ENCODE measurements at places on chromosomes 1 and 21.

DNA sequence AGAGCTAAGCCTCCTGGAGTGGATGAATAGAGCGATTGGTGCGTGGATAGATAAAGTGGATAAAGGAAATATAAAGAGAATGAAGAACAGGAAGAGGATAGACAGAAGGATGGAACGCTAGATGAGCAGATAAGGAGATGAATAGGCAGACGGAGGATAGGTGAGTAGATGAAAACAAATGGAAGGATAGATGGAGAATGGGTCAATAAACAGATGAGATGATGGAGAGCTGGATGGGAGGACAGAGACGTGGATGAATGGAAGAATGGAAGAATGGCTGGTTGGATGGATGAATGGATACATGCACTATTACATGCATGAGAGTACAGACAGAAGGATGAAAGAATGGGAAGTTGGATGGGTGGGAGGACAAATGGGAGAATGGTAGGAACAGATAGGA, 35.2 kb upstream of the EDN2 start:
- no peak for DNase-seq

DNA sequence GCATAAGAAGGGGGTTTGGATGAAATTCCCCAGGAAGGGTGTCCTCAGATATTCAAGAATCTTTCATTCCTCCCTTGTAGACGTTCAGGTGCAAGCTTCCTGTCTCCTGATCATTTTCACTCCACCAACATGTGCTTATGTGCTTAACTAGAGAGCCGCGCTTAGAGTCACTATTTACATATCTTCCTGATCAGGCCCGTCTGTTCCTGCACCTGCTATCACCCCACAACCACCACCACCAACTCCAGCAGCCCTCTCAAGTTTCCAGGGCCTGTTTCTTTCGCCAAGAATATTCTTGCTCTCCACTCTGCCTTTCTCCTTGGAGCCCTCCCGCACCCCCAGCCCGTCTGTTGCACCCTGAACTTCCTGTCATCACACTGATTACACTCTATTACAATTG, 113.4 kb downstream of the SPSB1 start:
- no peak for DNase-seq

- no peak for DNase-seq
Measured at GRCh38 chr1:200923601-200924000, 28.9 kb downstream of the INAVA start.

DNA sequence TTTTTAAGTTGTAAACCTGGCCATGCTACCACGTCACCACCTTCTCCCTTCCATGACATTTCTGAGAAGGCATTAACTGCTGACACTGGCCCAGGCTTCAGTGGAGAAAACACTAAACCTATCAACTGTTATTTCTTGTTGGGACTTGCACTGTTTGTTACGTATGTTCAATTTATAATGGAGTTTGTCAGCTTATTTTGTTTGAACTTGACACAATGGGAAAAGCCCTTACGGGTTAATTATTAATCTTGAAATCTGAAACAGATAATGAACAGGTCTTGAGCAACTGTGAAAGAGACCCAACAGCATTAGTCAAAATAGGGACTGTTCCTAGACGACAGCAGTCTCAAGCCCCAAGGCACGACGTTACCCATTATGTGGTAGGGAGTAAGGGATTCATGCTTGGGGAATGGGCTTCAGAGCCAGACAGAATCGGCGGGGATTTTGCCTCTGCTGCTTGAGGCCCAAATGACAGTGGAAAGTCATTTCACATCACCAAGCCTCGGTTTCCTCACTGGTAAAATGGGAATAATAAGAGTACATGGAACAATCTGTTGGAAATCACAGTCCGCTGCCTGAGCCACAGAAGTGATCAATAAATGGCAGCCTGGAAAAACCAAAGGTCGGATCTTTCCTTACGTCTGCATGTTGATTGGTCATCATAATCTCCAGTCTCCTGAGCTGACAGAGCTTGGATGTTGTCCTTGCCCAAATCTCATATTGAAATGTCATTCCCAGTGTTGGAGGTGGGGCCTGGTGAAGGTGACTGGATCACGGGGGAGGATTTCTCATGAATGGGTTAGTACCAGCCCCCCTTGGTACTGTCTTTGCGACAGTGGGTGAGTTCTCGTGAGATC, 44.5 kb downstream of the TIAM1 start:
- no peak for DNase-seq

DNA sequence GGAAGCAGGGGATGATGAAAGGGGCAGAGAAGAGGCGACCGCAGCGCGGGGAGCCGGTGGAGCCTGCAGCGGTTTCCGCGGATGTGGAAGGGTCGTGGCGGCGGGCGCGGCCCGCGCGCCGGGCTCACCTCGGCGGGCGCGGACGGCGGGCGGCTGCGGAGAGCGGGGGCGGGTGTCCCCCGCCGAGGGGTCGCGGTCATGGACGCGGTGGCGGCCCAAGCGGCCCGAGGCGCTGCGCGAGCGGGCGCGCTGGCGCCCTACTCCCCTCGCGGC, 572 bp downstream of the LPGAT1 start:
- DNase-seq: no peak

DNA sequence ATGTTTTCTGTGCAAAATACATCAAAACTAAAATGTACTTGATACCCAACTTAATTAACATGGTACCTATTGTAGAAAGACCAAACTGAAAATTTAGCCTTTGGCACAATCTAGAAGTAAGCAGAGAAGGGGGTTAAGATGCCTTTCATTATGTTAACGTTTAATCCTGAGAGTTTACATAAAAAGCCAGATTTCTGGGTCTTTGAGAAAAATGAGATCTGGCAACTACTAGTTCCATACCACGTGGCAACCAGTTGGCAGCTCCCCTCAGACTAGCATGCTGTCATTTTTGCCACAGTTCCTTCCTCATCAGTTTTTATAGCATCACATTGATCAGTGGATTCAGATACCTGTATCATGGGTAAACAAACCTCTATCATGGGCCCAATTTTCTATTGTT, 1.5 kb downstream of the RO60 start:
- no peak for DNase-seq
